ENCODE measurements at places on chromosomes 1 and 21.

DNA sequence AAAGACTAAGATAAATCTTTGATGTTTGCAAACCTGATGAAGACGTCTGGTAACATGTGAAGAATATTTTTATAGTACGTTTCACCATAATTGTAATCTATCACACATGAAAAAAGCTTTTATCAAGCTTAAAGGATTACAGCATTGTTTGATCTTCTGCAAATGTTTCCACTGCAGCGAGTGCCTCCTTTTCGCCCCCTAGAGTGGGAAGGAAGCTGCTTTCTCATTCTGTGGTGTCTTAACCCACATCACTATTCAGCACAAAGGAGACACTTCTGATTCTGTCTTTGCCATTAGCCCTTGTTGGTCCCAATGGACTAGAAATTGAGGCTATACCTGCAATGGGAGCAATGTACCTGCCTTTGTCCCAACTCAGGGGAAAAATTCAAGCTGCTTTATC lies 46.0 kb upstream of the IL12RB2 start:
- no peak for DNase-seq

- DNase-seq = peak; percentile 85
Measured at GRCh38 chr1:45584351-45585109, 689 bp downstream of the NASP start.

DNA sequence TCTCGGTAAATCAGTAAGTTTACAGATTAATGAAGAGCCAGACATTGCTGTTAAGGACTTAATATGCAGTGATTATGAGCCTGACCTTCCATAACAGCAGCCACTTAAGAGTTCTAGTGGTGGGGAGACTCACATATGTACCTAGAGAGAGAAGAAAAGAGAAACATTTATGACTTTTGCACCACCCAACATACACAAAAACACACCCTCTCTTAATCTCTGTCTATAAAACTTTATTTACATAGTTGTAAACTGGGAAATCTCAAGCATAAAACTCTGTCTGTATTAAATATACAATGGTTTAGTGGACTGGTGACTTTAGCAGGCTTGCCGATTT lies 347.4 kb upstream of the ADGRL2 start:
- DNase-seq = no peak

DNA sequence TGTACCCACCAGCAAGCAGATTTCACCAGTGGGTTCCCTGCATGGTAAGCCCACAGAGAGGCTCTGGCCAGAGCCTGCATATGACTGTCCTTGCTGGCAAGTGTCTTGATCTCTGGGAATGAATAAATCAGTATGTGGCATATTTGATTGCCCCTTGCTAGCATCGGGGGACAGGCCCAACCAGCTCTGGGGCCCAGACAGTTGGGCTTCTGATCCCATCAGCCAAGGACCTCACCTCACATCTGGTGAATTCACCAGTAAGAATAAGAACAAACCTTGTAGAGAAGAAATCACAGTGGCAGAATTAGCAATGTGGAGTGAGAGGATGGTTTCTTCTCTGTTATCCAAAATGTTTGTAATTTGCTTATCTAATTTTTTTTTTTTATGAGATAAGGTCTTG lies 15.9 kb downstream of the SLC1A7 start:
- no peak for DNase-seq

GRCh38 chr1:27961646-27962221 lies 2.0 kb downstream of the XKR8 start:
- DNase-seq = no peak

GRCh38 chr1:170665629-170666028 lies 1.7 kb downstream of the PRRX1 start:
- no peak for DNase-seq

DNA sequence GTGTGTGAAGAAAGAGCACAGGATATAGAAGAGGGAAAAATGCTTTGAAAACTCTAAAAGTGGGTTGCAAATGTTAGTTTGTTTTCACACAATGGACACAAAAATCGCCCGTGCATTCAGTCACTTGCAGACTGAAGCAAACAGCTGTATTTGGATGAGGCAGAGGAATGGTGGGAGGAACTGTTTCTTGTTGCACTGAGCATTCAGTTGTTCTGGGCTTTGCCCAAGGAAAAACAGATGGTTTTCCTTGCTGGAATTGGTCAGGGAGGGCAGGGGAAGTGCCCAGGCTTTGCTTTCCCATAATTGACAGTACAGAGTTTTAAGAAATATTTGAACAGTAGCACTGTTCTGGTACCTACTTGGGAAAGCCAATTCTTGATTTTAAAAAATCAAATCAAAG lies 19.5 kb upstream of the WARS2 start:
- no peak for DNase-seq

DNA sequence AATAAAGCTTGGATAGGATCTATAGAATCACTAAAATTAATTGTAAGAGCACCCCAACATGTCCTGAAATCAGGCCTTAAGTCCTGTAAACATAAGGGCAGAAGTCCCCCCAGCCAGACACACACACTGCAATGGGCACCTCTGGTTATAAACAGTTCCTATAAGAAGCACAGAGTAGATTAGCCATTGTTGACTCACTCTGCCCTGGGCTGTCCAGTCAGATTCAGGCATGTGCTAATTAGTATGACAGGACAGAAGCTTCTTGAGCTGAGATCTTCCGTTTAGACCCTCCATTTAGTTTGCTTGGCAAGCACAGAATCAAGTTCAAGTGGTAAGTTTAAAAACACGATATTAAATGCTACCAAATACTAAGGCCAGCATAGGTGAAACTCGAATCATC lies 11.8 kb upstream of the DENND1B start:
- no peak for DNase-seq

DNA sequence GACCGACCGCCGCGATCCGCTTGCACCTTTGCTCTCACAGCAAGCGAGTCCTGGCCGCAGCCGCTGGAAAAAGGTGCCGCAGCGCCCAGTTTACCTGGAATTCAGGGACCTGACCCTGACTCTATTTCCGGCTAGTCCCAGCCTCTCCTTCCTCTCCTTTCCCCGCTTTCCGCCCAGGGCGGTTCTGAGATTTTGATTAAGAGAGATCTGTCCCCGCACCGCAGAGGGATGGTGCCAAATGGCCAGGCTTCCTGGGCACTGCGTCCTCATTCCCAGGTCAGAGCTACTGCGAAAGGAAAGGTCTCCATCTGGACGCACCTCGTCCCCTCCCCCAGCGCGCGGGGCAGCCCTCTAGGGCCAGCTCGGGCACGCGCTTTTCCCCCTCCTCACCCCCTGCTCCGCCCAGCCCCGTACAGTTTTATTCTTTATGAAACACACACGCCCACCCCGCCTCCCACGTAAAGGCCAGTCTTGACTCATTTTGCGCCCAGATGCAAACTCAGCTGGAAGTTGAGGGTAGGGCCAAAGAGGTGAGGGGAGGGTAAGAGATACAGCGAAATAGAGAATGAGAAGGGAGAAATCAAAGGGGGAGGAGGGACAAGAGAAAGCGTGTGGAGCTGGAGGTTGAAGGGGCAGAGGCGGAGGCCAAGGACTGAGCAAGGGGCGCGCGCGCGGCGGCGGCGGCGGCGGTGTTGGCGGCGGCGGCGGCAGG lies 411.8 kb upstream of the ESRRG start:
- DNase-seq = no peak

DNA sequence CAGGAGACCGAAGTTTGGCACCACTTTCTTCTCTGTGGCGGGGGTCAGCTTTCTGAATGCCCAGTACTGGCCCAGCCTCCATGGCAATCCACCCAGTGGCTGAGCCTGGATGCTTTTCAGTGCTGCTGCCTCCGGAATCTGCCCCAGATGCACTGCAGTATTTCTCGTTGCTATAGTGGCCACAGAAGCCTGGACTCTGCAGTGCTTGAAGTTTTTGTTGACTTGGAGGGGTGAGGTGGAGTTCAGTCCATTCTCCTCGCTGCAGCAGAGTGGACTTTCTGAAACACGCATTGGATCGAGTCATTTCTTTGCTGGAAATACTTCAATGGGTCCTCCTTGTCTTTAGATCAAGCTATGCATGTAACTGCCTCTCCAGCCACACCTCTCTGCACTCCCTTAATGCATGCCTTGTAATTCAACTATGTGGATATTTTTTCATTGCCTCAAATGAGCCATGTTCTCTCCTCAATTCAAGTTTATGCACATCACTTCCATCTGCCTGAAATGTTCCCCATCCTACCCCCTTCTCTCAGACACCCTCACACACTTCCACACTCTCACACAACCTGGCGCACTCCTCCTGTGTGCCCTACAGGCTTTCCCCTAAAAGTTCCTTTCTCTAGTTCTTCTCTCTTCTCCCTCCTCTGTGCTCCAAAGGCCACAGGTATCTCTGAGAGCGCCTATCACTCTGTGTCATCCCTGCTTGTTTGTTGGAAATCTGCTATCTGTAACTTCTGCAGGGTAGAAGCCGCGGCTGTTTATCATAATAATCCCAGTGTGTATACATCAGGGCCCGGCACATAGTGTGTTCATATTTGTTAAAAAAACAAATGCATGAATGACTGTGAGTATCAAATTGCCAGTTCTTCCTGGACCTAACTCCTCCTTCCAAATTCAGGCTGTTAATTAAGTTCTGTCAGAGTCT lies 16.5 kb downstream of the ADAM30 start:
- DNase-seq = no peak

GRCh38 chr1:60017508-60018205 lies 55.9 kb downstream of the C1orf87 start:
- DNase-seq = no peak

DNA sequence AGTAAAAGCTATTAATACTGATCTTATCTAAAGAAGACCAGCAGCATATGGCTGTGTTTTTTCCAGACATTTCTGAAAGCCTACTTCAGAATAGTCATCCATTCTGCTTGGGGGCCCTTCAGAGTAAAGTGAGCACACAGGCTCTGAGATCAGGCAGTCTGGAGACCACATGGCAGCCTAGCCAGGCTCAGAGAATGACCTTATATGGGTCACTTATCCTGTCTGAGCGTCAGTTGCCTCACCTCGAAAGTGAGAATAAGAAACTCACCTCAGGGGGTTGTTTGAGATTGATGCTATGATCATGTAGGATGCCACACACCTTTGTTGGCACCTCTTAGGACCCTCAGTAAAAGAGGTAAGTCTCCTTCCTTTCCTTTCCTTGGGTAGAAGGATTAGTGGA lies 270.4 kb downstream of the GRIK1 start:
- no peak for DNase-seq

GRCh38 chr1:108200687-108201051 lies 526 bp upstream of the SLC25A24 start:
- peak; percentile 29 for DNase-seq

GRCh38 chr1:76854255-76854654 lies 13.0 kb upstream of the ST6GALNAC5 start:
- DNase-seq = no peak

DNA sequence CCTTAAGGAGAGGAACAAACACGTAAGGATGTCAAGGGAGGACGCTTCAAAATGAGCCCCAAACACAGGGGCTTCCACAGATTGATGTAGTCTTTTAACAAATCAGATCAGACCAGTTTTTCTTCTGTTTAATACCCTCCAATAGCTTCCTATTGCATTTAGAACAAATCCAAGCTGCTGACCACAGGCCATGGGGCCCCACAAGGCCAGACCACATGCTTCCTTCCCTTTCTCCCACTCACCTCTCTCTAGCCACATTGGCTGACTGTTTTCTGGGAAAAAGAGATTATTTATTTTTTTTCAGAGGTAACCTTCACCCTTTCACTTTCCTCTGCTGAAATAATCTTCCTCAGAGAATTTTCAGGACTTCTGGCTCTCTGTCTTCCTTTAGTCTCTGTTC lies 380.6 kb downstream of the SIPA1L2 start:
- no peak for DNase-seq

All from kidney capillary endothelial cell (primary cell).